ENCODE measurements at places on chromosomes 7 and 10. TPM values are rescaled to one million over a fixed set of nuclear protein-coding genes. Genes with fewer than 3 reads are reported as not detected.

DNA sequence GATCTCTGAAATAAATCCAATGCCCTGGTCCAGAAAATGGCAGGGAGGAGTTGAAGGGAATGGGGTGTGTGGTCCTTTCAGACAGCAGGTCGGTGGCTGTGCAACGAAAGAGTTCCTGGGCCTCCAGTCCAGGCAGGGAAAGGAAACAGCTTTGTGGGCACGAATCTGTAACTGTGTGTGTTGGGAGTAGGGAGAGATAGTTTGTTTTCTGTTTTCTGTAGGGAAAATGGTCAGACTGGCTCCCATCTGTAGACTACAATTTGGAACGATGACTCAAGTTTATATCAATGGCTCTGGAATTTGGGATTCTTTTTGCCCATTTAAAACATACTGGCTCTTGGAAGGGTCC is 2.6 kb upstream of the HOXA9 start:
- no peak for DNase-seq

DNA sequence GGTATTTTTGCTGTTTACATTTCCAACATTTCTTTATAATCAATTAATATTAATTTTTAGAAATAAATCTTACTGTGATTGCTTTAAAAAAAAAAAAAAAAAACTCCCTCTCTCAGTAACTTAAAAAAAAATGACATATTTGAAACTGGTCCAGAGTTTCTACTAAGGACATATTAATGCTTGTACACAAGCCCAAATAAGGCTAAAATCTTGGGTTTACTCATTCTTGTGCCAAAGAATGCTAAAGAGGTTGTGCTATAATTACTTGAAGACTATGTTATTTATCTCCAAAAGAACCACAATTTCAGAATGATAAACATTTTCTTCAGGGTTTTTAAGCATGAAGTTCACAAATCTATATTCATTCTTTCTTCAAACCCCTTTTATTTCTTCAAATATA is 39.4 kb upstream of the PHF14 start:
- no peak for DNase-seq

DNA sequence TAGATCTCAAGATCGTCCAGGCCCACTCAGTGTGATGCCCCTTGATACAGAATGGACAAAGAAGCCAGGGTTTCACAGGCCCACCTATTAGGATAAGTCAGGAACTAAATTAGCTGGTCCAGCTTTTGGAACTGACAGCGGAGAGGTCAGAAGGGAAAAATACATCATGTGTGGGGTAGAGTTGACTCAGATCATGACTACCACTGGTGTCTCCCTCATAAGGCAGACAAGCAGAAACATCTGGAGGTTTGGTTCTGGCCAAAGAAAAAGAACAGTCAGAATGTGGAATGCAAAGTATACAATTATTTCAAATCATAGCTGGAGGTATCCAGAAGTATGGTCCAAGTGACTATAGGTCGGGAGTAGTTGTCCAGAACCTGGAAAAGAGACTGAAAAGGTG is 621.1 kb upstream of the CELF2 start:
- no peak for DNase-seq

The NPFFR1 gene
- 4.8 TPM for total RNA-seq

The OR9A2 gene
- total RNA-seq, result 0.71 TPM
